ENCODE measurements at places on chromosomes 12 and 14. TPM values are rescaled to one million over a fixed set of nuclear protein-coding genes. Genes with fewer than 3 reads are reported as not detected.

Gene FIGNL2
- polyA plus RNA-seq, result 0.01 TPM

Gene SDSL
- 8.6 TPM for polyA plus RNA-seq

Gene RPS6KA5
- 0.39 TPM for polyA plus RNA-seq

Gene SLC7A7
- 9.4 TPM for polyA plus RNA-seq

Gene PSMB11
- not detected for polyA plus RNA-seq

GRCh38 chr14:94542811-94543440, 18.3 kb upstream of the SERPINA4 start:
- DNase-seq, result no peak

DNA sequence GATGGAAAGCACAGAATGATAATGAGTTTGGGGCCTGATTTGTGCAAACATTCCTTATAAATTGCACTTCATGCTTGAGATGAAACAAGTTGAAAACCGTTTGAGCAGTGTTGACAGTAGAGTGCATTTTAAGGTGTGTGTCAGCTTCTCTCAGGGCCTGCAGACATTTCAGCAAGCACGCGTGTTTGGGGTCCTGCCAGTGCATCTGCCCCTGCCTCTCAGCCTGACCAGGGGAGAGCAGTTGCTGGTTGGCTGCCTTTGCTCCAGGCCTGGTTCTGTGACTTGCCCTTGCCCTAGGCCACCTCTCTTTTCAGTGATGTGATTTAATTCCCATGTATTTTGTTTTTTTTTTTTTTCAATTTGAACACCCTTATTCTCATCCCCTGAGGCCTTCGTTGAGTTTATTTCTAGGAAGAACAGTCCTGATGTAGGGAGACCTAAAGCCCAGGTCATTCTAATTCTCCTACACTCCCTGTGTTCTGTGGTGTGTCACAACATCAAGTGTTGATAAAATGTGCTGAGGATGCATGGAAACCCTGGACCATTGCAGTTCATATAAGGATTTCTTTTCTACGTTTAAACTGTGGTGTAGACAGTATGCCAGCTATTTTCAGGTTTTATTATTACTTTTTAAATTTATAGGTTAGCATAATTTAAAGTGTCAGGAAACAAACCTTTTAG, 40.1 kb upstream of the AMN start:
- DNase-seq, result no peak

DNA sequence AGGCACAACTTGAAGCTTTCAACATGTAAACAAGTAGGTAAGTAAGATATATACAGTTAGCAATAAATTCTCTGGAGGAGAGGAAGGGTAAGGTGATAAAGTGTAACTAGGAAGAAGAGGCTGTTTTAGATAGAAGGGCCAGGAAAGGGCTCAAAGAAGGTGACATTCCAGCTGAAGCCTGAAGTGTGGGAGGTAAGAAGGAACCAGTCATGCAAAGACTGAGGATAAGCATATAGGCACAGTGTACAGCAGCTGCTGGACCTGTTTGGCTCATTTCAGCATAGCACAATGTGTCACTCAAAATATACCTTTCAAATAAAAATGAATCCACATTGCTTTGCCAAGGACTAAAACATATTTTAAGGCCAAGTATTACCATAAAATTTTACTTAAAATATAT, 28.6 kb upstream of the ARL1 start:
- DNase-seq, result no peak

- no peak for DNase-seq
These were observed 10.7 kb upstream of the ATP2A2 start for GRCh38 chr12:110270125-110270962.

- no peak for DNase-seq
These were observed 89.6 kb downstream of the FBXW8 start for GRCh38 chr12:117000316-117000715.

DNA sequence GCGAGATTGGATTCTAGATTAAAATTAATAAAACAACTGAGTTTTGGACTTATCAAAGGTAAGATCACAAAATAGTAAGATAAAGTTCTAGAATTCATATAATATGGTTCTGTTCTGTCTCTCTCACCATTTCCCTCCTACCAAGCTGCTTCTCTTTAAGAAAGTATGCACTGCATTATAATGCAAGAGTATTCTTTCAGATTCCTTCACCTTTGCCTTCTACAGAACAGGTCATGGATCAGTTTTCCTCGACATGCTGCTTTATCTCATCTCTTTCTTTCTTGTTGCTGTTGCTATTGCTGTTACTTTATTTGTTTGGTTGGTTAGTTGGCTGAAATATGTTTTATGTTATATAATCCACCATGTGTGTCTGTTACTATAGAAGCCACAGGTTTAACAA, 357.0 kb downstream of the NAV3 start:
- DNase-seq, result no peak

- no peak for DNase-seq
These were observed 3.3 kb upstream of the NAA25 start for GRCh38 chr12:112111931-112112330.

DNA sequence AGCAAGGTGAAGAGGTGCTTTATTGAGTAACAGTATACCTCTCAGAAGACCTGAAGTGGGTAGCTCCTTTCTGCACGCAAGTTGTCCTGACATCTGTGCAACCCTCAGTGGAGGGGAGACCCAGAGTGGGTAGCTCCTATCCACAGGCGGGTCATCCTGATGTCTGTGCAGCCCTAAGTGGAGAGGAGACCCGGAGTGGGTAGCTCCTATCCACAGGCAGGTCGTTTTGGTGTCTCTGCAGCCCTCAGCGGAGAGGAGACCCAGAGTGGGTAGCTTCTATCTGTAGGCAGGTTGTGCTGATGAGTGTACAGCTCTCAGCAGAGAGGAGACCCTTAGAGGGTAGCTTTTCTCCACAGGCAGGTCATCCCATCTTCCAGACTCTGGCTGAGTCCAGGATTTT, 45.1 kb upstream of the PRPF39 start:
- DNase-seq, result no peak

GRCh38 chr14:104367866-104368750, 211.5 kb upstream of the C14orf180 start:
- DNase-seq, result no peak

GRCh38 chr12:97456571-97457188, 5.9 kb upstream of the RMST start:
- no peak for DNase-seq

DNA sequence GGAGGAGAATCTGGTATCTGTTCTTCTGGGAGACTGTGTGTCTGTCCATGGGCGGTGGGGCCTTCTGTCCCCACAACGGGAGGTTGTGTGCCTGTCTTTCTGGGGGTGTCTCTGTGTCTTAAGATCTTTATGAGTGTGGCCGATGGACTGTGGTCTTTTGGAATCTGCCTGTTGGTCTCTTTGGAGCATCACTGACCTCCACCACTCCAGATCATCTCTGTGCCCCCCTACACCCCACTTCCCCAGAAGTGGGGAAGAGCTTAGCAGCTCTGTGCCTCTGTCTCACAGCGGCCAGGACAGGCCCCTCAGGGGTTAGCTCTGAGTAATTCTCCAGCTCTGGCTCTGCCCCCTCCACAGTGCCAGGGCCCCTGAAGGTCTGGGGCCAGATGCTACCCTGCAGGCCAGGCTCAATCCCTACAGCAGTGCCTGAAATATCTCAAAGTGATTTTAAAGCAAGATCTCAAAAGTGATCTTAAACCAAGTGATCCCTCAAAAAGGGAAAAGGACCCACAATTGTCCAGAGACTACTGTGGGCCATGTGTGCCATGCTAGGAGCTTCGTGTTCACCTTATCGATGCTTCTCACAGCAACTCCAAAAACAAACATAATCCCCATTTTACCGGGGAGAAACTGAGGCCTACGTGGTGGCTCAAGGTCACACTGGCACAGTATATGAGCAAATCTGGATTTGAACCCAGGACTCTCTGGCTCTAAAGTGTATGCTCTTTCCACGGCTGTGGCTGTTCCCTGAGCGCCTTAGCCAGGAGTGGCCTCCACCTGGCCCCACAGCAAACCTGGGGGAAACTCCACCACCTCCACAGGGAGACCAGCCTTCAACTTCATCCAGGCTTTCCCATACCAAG, 26.0 kb upstream of the KRT78 start:
- DNase-seq, result no peak

GRCh38 chr14:79549515-79549914, 661.8 kb downstream of the DIO2 start:
- DNase-seq, result no peak

Measured in BJ (cell line).